GM06990 (cell line): ENCODE measurements at places on chromosomes 1 and 21.

DNA sequence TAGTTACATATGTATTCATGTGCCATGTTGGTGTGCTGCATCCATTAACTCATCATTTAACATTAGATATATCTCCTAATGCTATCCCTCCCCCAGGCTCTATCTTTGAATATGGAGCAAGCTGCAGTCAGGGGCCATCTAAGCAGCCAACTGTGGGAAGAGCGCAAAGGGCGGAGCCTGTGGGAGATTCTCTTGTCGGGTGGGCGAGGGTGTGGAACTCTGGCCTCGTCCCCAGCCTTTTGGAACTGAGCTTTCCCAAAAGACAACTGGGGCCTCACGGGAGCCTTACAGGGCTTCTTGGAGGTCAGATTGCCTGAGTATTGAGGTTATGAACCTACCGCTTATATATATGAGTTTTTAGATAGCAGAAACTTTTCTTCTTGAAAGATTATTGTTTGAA lies 117.2 kb downstream of the HHAT start:
- no peak for DNase-seq

DNA sequence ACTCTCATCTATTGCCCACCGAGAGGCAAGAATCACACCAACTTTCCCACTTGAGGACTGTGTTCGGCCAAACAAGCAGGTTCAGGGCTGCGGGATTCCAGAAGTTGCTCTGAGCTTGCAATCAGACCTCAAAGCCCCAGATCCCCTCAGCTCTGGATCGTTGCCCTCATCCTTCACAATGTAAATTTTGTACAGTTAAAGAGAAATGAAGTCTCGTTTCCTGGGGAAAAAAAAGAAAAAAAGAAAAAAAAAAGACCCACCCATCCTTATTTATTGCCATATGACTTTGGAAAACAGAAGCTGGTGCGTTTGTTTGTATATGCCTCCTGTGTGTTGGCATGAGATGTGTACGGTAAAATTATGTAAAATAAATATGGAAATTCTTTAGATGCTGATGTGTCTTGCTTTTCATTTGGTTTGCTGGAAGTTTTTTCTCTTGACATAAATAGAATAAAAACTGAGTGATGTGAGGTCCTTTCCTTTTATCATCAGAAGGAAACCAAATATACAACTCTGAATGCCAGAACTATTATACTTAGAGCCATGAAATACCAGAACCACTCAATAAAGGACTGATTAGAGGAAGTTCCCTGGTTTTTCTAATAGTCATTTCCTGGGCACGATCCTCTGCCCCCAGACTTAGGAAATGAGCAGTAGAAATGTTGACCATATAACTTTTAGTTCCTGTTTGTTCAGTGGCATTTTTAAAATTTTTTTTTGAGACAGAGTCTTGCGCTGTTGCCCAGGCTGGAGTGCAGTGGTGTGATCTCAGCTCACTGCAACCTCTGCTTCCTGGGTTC lies 48.7 kb downstream of the LHX4 start:
- DNase-seq = no peak

DNA sequence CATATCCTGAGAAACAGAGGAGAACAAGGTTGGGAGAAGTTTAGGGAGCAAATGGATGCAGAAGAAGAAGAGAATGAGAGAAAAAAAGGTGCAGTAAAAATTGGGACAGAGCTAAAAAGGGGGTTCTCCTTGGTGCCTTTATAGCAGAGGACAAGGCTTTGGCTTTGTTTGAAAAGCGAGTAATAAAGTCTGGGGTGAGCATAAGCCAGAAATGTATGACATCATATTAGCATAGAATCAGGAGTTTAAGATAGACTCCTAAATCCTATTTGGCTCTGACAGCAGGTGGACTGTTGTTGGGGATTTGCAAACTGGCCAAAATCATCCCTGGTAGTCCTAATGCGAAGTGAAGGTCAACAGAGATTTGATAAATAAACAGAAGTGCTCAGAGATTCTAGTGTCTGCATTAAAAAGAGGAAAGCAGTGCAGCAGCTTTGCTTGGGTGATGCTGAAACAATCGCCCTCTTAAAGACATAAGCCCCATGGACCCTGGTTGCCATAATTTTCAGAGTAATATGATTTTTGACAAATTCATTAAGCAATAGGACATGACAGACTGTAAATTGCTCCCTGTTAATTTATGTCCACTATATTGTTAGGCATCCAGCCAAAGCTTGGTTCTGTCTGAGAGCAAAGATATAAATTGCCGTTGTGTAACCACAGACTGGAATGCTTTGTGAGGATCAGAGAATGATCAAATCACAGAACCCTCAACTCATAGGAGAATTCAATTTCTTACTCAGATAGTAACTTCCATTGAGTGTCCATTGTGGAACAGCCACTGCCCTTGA lies 385.0 kb upstream of the NFIA start:
- DNase-seq = no peak

DNA sequence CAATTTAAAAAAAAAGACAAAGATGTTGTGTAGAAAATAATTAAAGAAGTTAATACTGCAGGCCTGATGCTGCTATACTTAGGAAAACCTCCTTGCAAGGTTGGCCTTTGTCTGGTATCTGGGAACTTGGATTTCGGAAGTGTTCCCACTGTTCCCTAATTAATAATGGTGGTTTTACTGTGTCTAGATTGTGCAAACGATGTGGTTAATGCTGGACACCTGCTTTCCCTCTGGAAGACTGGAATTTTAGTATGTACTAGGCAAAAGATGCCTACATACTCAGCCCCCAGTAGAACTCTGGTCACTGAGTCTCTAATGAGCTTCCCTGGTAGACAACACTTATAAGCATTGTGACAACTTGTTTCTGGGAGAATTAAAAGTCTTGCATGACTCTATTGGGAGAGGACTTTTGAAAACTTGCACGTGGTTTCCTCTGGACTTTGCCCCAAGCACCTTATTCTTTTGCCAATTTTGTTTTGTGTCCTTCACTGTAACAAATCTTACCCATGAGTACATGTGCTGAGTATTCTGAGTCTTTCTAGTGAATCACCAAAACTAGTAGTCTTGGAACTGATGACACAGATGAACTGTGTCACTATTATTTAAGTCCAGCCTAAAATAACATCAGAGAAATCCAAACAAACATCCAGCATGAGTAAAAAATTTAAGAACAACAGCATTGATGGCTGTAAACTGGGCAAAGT lies 40.4 kb downstream of the LIN9 start:
- no peak for DNase-seq

DNA sequence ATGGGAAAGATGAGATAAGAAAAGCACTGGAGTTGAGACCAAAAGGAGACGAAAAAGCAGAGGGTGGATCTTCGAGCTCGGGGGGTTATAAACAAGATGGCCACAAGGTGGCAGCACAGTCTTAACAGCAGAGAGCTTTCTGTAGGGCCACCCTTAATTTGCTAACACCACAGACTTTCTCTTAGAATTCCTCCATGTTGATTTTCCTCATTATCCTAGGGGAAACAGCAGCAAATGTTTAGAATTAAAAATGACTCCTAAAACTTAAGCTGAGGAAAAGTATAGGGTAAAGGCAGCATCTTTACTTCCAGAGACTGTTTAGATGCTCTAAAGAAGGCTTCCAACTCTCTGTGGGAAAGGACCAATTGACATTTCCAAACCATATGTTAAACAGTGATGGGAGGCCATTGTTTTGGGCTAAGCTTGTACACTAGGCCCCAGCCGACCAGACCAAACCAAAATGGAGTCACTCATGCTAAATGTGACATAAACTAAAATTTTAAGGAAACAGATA lies 2.5 kb upstream of the APOBEC4 start:
- no peak for DNase-seq

- no peak for DNase-seq
Measured at GRCh38 chr1:246790833-246791232, 66.6 kb downstream of the SCCPDH start.

- no peak for DNase-seq
Measured at GRCh38 chr21:14991957-14992356, 72.8 kb downstream of the NRIP1 start.

GRCh38 chr1:193479187-193479586 lies 292.8 kb upstream of the B3GALT2 start:
- peak; percentile 30 for DNase-seq

- peak; percentile 22 for DNase-seq
Measured at GRCh38 chr1:155485945-155486344, 76.7 kb downstream of the ASH1L start.

DNA sequence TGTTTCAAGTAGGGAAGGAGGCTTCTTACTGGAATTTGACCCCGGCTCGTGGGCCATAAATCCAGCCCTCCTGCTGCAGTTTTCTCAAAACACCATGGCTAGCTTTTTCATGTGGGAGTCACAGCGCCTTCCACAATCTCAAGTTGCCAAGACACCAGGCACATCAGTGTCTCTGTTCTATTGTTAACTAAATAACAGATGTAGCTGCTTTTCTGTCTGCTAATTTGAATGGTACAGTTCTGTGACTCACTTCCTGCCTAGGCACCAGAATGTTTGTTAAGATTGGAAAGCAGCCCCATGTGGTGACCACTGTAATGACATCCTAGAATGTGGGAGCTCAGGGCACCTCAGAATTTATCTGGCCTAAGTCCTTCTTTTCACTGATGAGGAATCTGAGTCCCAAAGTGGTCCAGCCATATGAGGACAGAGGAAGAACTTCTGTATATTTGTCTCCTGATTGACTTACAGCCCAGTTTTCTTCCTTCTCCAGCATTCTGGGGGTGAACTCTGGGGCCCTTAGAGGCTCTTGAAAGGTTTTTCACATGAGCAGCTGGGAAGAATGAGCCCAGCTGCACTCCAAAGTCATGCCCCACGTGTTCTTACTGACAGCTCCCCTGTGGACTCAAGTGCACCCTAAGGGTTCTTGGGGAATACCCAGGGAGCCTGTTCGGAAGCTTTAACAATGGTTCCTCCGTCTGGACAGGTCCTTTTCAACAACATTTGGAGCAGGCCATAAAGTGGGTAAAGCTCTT lies 27.5 kb downstream of the TRIM45 start:
- no peak for DNase-seq

- no peak for DNase-seq
Measured at GRCh38 chr21:21200103-21200938, 202.1 kb downstream of the NCAM2 start.

DNA sequence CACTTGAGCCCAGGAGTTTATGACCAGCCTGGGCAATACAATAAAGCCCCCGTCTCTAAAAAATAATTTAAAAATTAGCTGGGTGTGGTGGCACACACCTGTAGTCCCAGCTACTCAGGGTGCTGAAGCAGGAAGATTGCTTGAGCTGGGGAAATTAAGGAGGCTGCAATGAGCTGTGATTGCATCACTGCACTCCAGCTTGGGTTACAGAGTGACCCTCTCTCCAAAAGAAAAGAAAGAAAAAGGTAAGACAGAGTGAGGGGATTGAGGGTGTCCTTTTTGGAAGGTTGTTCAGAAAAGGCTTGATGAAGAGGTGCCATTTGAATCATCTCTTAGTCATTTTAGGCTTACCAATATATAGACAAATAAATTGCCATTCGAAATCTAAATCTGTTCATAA lies 4.0 kb upstream of the SRRM1 start:
- DNase-seq = no peak

- no peak for DNase-seq
Measured at GRCh38 chr1:46692811-46693770, 21.4 kb downstream of the TEX38 start.
